ENCODE measurements at places on chromosomes 5 and 9. TPM values are rescaled to one million over a fixed set of nuclear protein-coding genes. Genes with fewer than 3 reads are reported as not detected.

Gene OBP2B
- not detected for polyA plus RNA-seq

Gene LPAR1
- 9.4 TPM for polyA plus RNA-seq

Gene EPB41L4B
- polyA plus RNA-seq: 0.84 TPM

Gene GRM6
- polyA plus RNA-seq: not detected

Gene AJM1
- 2.6 TPM for polyA plus RNA-seq

Gene SUSD3
- polyA plus RNA-seq: 0.49 TPM

Gene GFPT2
- 8.1 TPM for polyA plus RNA-seq

Gene FOXD4
- polyA plus RNA-seq: 0.34 TPM

Gene IL13
- polyA plus RNA-seq: 0.08 TPM

Gene LHX2
- polyA plus RNA-seq: not detected

Gene CCDC183
- polyA plus RNA-seq: 5.3 TPM

Gene CAMK4
- polyA plus RNA-seq: 4.1 TPM
